ENCODE measurements at places on chromosomes 2 and 18.
A peak's percentile ranks its signal among the peaks of the same experiment; 100 is the strongest.

DNA sequence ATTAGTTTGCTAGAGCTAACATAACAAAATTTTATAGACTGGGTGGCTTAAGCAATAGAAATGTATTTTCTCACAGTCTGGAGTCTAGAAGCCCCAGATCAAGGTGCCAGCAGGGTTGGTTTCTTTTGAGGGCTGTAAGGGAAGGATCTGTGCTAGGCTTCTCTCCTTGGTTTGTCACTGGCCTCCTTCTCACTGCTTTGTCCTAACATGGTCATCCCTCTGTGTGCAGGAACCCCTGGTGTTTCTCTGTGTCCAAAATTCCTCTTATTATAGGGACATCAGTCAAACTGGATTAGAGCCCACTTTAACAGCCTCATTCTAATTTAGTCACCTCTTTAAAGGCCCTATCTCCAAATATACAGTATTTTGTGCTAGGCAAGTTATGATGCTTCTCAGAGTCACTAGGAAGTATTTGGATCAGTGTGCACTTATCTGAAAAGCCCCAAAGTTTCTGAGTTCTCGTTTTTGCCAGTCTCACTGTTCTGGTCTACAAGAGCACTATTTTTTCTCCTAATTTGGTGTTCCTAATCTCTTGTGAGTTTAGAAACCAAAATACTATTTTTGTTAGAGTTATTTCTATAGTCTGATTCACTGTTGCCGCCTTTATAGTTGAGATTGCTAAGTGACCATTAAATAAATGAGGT, 29.0 kb downstream of the ZC3H6 start:
- peak; percentile 13 for DNase-seq

DNA sequence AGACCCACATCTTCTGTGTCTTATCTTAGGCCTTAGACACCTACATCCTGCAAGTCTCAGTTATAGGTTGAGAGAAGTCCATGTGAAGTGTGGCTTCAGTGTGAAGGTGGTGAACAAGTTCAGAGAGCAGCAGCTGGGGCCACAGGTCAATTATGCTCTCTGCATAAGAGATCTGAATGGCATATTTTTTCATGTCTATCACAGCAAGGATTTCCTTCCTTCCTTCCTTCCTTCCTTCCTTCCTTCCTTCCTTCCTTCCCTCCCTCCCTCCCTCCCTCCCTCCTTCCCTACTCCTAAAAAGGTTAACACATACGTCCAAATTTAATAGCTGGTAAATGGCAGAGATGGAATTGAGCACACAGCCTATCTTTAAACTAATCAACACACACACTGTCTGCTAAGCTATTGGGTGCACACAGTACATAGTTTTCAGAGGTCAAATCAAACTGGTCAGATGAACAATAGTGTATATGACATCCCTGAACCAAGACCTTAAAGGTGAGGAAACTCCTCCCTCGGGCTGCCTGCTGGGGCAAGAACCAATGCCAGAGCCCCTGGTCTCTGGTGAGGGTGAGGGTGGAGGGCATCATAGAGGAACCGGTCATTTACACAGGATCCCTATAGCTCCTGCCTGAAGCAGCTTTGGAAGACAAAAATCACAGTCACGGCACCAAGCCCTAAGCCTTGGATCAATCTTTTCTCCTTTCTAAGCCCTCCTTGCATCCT, 240.9 kb downstream of the ICOS start:
- DNase-seq = no peak

GRCh38 chr2:195360242-195360641, 296.8 kb upstream of the SLC39A10 start:
- DNase-seq = no peak

DNA sequence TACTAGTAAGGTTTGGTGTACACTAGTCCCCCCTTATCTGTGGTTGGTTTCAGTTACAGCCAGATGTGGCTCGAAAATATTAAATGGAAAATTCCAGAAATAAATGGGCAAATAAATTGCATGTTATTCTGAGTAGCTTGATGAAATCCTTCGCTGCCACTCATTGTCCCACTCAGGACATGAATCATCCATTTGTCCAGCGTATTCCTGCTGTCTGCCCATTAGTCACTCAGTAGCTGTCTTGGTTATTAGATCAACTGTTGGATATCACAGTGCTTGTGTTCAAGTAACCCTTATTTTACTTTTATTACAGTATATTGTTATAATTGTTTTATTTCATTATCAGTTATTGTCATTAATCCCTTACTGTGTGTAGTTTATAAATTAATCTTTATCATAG, 21.7 kb downstream of the ZDBF2 start:
- no peak for DNase-seq

- no peak for DNase-seq
These were observed 328.5 kb upstream of the DSEL start for GRCh38 chr18:67845035-67845434.

- peak; percentile 34 for DNase-seq
These were observed 57.5 kb upstream of the AGPS start for GRCh38 chr2:177334940-177335543.

DNA sequence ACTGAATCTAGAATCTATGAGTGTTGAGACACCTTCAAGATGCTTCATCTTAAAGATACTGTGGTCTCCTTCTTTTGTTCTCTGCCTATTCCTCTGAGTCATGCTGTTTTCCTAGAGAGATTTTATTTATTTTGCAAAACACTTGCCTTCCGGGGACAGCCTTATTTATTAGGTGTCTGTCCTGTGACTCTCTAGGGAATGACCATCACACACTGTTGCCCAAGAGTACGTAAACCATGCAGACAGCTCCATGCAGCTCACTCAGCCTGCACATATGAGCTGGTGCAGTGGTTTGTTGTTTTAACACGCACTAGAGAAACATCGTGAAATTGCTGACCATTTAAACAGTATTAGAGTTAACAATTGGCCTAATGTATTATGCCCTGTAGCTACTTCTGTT, 12.4 kb upstream of the ADCYAP1 start:
- DNase-seq = no peak

DNA sequence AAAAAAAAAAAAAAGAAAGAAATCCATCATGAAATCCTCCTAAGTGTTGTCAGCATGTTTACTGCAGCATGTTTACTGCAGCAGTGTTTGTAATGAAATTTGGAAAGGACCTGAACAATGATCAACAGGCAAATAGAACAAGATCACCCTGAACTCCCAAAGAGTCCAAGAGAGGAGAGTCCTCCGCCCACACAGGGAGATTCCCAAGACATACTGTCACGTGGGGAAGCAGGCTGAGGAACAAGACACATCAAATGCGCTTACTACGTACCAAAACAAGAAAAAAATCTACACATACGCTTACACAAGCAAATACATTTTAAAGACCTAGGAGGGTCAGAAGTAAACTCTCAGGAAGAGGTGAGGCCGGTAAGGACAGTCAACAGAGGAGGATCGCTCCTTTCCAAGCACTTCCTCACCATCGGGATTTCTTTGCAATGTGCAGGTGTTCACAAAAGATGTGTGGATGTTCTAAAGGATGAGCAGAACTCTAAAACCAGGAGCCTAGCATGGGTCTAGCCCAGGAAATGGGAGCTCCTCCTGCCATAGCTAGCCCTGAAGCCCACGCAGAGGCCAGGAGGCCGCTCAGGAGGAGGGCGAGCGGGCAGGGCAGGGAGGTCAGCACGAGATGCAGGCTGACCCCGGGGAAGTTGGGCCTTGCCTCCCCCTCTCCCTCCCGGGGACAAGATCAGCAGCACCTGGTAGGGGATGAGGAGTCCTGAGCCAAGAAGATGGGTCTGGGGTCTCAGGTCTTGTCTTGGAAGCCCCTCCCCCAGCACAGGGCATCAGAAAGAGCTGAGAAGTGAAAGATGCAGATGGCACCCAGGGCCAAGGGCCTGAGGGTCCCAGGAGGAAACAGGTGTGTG, 66.4 kb downstream of the ZNF516 start:
- DNase-seq = no peak

GRCh38 chr2:47056868-47057686, 98.0 kb downstream of the STPG4 start:
- peak; percentile 56 for DNase-seq

DNA sequence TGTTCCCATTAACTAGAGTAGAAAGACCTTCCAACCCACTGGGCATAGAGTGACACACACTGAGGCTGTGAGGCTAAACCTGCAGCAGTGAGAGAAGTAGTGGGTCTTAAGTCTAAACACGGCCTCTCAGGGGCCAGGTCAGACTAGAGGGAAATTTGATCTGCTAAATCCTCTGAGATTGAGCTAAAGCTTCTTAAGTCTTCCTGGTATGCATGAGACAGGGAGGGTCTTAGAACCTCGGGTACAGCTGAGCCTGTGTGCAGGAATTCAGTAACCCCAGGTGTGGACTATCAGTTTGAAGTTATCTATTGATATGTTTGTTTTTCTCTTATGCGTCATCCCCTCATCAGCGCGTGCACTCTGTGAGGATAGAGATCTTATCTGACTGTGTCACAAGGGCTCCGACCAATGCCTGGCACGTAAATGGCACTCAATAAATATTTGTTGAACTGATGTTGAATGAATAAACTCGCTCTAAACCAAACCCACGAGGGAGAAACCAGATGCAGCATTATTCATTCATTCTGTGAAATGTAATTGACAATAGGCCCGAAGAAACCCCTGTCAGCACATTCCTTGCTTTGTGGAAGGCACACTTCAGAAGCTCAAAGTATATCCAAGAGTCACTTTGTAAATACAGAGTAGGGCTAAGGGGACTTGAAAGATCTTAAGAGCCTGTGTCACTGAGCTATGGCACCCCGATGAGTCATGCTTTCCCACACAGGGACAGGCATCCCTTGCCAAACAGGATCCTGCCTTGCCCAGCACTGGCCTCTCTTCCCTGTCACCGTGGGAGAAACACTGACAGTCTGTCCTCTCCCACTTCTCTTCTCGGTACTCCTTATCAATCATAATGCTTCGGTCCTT, 21.7 kb upstream of the RAB10 start:
- DNase-seq = no peak

DNA sequence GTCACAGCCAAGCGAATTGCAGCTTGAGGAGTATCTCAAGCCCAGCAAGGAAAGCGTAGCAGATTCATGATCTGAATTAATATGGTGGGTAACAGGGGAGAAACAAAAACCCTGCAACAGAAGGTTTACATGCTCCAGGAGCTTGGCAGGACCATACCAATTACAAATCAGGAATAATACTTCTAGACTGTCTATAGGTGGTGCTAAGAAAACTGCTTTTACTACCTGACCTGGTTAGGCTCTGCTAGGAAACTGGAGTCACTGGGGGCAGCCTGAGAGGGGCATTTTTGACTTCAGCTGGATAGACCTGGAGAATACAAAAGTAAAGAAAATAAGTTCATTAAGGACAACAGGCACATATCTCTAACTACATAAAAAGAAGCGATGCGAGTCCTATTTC, 24.6 kb upstream of the SPOPL start:
- DNase-seq = no peak

DNA sequence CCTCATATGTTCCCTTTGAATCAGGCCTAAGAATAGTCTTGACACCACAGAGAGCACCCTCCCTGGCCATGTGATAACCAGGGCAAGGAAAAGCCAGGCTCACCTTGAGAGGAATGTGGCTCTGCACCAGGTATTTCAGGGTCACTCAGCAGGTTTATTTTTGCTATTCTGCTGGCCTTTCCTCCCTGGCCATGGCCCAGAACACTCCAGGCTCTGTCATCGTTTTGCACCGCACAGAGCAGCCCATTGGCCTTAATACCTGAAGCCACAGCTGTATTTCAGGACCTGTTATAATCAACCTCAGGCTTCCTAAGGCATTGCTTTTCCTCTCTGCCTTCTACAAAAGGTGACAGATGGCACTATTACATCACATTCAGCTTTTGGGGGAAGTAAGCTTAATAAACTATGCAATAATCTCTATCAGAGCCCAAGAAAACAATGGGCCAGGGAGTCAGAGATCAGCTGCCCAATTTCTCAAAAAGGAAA, 668.3 kb downstream of the IRS1 start:
- no peak for DNase-seq

DNA sequence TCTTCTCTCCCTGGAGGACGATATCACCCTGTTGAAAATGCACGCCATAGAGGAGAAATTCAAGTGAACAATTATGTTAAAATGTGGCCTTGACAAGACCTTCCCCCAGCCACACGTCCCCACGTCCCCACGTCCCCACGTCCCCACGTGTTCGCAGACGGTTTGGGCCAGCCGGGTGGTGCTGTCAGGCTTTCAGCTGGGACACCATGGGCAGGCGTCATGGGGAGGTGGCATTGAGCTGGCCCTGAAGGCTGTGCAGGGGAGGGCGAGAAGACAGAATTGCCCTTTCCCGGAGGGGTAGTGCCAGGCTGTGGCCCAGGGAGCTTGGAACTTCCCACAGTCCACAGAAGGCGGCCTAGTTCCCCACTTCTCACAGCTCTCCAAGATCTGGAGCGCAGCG, 240.7 kb upstream of the RAB6C start:
- no peak for DNase-seq

- DNase-seq = no peak
These were observed 252.9 kb downstream of the CLIP4 start for GRCh38 chr2:29367986-29368658.

GRCh38 chr2:204452464-204453023, 92.7 kb upstream of the PARD3B start:
- DNase-seq = no peak

- no peak for DNase-seq
These were observed 160.0 kb downstream of the OSR1 start for GRCh38 chr2:19198381-19198780.

GRCh38 chr18:48388478-48388877, 20.7 kb downstream of the ZBTB7C start:
- no peak for DNase-seq

- no peak for DNase-seq
These were observed 660 bp upstream of the MBP start for GRCh38 chr18:77133051-77133834.

GRCh38 chr2:30230497-30231211, 680 bp upstream of the LBH start:
- no peak for DNase-seq

DNA sequence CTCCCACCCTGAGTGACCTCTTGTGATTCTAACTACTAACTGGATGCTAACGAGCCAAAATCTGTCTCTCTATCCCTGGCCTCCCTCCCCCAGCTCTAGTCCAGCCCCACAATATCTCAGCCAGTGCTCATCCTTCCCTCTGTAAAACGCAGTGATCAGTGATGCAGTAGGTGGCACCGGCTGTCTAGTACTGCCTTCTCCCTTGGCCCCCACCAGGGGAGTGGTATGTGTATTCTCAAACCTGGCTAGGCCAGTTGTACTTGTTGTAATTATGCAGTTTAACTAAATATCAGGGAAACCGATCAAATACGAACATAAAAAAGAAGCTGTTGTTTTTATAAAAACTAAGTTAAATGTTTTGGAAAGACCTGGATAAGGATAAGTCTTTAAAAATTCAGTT, 113.2 kb upstream of the ALPP start:
- no peak for DNase-seq
